COR-L47 (cell line): ENCODE measurements at places on chromosomes 3 and 15.

- DNase-seq, result no peak
Observed at GRCh38 chr3:159080821-159081220, 279.0 kb downstream of the MFSD1 start.

DNA sequence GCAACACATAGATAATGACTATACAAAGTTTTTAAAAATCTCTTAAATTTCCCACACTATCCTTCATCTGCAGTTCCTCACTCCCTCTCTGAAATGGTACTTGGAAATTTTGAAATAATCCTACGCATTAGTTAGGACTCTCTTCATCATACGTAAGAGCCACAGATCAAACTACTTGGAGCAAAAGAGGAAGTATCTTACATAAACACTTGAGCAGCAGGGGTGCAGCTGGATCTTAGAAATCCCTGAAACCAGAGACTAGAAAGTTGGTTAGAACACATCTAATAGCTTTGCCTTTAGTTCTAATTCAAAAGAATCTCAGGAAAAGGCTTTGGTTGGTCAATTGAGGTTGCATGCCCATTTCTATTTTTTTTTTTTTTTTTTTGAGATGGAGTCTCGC lies 38.8 kb upstream of the ZNF445 start:
- DNase-seq, result no peak

GRCh38 chr3:2114617-2115275 lies 16.1 kb downstream of the CNTN4 start:
- DNase-seq, result no peak

- no peak for DNase-seq
Observed at GRCh38 chr3:69116897-69117296, 5.5 kb downstream of the LMOD3 start.

- no peak for DNase-seq
Observed at GRCh38 chr3:57227930-57228751, 612 bp downstream of the APPL1 start.

GRCh38 chr3:9064850-9065249 lies 101.6 kb upstream of the RAD18 start:
- no peak for DNase-seq

DNA sequence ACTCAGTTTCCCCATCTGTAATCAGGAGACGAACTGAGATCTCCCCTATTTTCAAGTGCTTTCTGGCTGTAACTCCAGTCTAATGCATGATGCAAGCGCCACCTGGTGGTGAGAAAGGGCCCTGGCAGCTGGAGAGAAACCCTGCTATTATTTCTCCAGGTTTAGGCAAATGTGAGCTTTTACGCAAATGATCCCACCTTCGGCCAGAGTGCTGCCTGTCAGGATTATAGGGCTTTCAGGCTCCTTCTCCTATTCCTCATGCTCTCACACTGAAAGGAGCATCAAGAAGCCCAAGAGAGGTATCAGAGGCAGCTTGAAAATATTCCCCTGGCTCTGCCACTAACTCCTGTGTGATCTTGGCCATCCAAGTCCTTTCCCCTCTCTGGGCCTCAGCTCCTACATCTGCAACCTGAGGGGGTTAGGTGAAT lies 93.9 kb upstream of the RASGRF1 start:
- peak; percentile 50 for DNase-seq

DNA sequence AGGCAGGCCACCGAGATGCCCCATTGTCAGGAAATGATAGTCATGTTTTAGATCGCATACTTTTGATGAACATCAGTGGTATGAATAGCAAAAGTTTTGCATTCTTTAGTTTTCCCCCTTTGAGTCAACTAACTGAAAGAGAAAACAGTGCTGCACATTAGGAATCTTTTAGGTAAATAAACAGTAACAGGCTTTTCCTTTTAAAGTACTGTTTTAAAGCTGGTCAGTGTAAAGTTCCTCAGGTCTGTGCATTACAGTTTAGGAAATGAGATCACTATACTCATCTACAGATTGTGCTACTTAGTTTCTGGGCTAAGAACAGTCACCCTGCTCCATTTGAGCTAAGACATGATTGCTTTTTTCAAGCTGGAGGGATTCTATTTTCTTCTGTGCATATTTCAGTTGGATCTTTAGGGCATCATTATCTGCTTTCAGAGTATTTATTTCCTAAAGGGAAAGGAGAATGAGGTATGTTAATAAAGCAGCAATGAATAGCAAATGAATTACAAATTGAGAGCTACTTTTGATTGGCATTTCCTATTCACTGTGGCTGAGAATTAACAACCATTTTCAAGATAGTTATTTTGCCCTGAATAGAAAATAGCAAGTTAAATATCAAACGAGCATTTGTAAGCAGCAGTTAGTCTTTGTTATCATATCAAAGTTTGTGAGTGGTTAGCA lies 36.5 kb downstream of the FAM98B start:
- no peak for DNase-seq

DNA sequence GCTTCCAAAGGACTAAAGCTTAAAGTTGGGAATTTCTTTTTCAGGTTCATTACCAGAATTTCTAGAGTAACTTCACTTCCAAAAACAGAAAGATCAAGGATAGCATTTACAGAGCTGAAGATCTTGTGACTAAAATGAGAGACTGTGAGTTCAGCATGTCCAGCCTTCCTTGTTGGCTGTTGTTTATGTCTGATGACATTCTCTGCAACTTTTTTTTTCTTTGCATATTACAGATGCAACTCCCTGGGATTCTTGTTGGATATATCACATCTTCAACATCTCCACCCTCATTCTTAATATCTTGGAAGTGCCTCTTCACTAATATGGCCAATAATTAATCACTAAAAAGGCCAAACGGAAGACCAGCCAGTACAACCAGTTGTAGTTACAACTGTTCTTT lies 86.2 kb upstream of the FRMD4B start:
- no peak for DNase-seq

- no peak for DNase-seq
Observed at GRCh38 chr3:132984181-132984580, 54.0 kb upstream of the TMEM108 start.

GRCh38 chr3:7953449-7954014 lies 548.1 kb upstream of the LMCD1 start:
- DNase-seq, result no peak

DNA sequence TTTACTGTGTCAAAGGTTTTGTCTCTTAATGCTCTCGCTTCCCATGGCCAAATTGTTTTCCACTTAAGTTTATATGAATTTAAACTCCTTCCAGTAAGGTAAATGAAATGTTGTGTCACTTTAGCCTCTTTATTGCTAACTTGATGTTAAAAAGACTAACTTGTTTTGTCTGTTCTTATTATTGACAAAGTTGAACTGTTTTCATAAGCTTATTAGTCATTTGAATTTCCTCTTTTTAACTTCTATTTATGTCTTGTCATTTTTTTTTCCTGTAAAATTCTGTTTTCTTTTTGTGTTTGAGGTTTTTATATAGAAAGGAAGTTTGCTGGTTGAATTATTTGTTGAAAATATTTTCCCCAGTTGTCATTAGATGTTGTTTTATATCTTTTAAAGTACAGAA lies 25.8 kb downstream of the FAM98B start:
- no peak for DNase-seq

GRCh38 chr15:68666812-68667450 lies 88.1 kb downstream of the CORO2B start:
- no peak for DNase-seq
